Activated T-cell treated with anti-CD3 and anti-CD28 coated beads for 24 hours (primary cell): ENCODE measurements at places on chromosomes 7 and 10.

- no peak for DNase-seq
These were observed 24.7 kb upstream of the YAE1 start for GRCh38 chr7:39541511-39541910.

DNA sequence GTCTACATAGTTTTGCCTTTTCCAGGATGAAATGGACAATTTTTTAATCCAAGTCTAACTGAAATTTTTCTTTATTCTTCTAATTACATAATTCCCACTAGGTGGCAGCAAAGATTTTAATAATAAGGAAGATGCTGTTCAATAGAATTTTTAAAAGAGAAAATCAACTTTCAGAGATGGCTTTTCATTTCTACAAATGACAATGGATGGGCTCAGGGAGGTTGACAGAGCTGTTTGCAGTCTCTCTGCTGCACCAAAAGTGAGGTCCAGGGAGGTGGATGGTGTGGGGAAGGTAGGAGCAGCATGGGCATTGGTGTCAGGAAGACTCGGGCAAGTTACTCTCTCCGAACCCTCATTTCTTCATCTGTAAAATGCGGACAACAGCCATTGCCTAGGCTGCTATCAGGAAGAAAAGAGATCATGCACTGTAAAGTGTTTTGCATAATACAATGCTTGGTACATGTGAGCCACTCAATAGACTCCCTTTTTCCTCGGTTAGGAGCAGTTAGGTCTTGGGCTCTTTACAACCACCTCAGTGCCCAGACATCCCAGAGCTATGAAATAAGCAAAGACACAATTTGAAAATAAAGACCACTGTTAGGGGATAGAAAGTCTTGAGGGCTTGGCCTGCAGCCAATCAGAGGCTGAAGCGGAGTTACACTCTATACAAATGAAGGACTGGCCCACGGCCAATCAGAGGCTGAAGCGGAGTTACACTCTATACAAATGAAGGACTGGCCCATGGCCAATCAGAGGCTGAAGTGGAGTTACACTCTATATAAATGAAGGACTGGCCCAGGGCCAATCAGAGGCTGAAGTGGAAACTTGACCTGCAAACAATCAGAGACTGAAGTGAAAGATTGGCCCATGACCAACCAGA, 107.1 kb downstream of the ABLIM1 start:
- no peak for DNase-seq

GRCh38 chr10:91162495-91163268, 57.8 kb upstream of the PCGF5 start:
- DNase-seq, result peak; percentile 58

- DNase-seq, result no peak
These were observed 144.4 kb downstream of the ARID5B start for GRCh38 chr10:62045765-62046521.

DNA sequence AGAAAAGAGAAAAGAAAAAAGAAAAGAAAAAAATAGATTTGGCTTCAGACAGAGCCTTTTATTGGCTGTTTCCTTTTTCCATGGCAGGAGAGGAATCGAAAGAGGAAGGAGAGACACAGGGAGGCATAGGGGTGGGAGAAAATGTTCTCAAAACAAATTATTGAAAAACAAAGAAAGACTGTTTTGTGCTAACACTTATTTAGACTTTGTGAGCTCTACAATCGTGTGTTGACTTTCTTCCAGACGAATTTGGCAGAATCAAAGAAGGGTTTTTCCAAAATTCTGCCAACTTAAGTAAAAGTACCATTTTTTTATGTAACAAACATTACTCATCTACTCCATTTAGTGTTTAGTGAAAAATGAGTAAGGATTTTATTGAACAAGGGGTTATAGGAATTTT, 982.2 kb downstream of the REEP3 start:
- DNase-seq, result no peak

- DNase-seq, result no peak
These were observed 276.3 kb downstream of the LHFPL3 start for GRCh38 chr7:104604706-104605105.

GRCh38 chr10:31147210-31147608, 115.5 kb upstream of the ZNF438 start:
- no peak for DNase-seq

- DNase-seq, result no peak
These were observed 545.2 kb downstream of the SORCS1 start for GRCh38 chr10:106619346-106619745.

GRCh38 chr10:31399171-31399570, 80.2 kb downstream of the ZEB1 start:
- DNase-seq, result no peak

DNA sequence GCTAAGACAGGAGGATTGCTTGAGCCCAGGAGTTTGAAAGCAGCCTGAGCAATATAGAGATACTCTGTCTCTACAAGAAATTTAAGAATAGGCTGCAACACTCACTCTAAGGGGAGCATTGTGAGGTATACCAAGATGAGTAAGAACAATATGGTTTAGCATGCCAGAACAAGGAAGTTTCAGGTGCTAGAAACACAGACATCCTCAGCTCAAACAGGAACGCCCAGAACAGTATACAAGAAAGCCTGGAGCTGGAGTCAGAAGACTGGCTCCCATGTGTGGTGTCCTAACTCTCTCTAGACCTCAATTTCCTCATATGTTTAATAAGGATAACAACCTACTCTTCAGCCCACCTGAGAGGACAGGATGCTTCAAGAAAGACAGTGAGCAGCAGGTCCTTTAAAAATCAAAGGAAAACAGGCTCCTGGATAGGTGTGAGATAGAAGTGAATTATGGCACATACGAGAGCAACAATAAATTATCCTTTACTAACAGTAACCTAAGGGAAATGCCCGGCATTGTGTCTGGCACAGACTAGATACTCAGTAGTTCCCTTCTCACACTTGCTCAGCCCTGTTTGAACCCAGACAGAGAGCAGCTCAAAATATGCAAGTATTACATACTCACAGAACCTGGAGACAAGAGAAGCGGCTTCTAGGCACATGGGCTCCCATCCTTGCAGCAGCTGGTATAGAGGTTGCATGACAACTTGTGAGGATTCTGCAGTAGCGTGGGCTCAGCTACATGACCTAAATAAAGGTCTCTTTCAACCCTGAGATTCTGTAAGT, 45.4 kb downstream of the KAT6B start:
- DNase-seq, result no peak

DNA sequence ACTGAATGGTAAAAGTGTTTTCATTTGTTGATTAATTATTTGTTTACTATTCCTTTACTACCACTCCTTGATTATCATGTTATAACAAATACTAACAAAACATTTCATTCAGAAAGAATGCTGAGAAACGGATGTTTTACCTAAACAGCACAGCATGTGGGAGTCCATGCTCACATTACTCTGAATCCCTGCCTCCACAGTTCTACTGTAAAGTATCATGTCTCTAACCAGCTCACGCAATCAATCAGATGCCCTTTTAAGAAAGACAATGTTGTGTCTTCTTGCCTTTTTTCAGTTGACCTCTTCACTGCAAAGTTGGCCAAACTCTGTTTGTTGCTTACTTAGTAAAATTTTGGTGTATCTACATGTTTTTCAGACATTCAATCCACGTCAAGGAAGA, 232.5 kb upstream of the MDFIC start:
- no peak for DNase-seq

DNA sequence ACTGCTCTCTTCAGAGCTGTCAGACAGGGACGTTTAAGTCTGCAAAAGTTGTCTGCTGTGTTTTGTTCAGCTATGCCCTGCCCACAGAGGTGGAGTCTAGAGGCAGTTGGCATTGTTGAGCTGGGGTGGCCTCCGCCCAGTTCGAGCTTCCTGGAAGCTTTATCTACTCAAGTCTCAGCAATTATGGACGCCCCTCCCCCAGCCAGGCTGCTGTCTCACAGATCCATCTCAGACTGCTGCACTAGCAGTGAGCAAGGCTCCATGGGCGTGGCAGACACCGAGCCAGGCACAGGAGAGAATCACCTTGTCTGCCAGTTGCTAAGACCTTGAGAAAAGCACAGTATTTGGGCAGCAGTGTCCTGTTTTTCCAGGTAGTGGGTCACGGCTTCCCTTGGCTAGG, 98.1 kb downstream of the SDHAF3 start:
- no peak for DNase-seq

GRCh38 chr10:75226095-75226494, 9.7 kb downstream of the COMTD1 start:
- DNase-seq, result no peak

DNA sequence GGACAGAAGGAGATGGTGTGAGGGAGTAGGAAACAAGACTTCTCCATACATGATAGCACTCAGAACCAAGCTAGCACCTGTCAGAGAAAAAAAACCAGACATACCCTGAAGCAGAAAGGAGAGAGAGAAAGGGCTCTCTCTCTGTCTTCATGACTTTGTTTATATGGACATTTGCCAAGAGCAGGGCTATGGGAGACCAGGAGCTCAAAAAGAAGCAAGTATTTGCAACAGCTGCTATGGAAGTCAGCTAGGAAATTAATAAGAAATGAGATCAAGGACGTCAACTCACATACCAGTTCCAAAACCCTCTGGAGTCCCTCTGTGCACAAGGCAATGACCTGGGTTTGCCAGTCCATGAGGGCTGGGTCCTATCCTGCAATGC, 111.6 kb downstream of the SGMS1 start:
- DNase-seq, result no peak

DNA sequence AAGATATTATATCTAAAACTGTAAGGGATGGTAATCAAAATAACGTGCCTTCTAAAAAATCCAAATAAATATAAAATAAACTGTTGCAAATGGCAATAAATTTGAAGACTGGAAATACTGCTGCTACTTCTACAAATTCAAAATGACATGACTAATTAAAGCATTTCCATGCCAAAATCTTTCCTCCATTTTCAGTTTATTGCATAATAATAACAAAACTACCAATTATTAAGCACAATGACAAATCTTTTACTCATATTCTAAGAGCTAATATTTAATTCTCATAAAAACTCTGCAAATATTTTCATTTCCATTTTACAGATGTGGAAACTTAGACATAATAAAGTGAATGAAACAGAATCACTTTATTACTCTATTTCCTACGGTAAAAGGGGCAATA, 38.8 kb upstream of the NEBL start:
- no peak for DNase-seq

GRCh38 chr10:112955582-112956421, 5.8 kb downstream of the TCF7L2 start:
- no peak for DNase-seq

DNA sequence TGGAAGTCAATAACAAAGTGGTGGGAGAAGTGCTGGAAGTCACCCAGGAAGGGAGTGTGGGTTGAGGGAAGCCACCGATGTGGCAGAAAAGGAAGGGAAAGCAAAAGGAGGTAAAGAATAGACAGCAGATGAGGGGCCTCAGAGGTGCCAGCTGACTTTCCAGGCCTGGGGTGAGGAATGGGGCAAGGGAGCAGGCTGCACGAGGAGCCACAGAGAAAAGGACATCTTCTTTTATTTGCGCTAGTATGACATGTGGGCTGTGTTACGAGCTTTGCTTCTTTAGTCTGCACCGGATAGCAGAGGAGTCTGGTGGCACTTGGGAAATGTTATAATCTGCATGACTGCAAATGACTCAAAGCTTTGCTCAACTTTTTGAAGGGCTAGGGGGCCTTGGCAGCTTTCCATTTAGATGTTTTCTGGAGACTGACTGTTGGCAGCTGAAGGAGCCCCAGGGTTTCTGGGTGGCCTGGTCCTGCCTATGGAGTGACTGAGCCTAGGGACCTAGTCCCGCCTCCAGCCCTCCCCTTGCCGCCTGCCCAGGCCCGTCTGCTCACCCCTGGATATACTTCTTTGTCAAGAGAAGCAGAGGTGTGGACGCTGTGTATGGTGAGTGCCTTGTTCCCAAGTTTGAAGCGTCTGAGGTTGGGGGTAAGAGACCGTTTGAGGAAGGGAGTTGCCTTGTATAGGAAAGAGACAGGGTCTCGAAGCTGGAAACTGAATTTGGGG, 5.1 kb downstream of the PRXL2A start:
- no peak for DNase-seq

DNA sequence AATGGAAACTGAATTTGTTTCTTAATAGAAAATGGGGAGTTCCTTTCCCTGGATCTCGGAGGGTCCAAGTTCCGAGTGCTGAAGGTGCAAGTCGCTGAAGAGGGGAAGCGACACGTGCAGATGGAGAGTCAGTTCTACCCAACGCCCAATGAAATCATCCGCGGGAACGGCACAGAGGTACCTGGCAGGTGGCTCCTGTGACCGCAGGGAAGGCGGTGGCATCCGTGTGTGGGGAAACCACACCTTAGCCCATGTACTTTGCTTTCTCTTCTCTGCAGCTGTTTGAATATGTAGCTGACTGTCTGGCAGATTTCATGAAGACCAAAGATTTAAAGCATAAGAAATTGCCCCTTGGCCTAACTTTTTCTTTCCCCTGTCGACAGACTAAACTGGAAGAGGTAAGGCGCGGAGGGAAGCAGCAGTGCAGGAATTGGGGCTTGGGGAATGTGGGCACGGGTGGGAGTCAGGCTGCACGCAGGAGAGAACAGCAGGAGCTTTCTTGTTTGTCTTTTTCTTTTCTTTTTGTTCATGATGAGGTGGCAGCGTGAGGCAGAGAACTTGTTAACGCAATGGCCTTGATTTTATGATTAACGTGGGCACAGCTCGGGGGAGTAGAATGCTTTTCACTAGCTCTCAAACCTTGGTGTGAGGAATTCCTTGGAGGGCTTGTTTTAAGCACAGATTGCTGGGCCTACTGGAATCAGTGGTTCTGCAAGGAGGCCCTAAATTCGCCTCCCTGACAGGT, 12.8 kb downstream of the HKDC1 start:
- no peak for DNase-seq

GRCh38 chr10:101367569-101368453, 13.8 kb downstream of the BTRC start:
- DNase-seq, result no peak

DNA sequence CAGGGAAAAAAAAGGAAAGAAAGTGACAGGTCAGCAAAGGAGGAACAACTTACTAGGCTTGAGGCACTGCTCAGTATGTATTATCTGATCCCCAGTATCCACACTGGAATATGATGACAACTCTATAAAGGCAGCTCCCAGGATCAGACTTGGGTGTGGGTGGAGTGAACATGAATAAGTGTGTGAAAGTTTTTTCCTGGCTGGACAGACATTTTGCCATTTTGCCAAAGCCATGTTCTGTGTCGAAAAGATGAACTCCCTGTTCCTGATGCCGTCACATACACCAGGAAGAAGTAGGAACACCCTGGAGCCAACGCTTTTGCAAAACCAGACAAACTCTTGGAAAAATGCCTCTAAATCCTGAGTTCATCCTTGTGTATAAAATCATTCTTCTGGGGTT, 143.2 kb upstream of the MEOX2 start:
- no peak for DNase-seq

GRCh38 chr7:142516038-142516501, 233.2 kb upstream of the PRSS1 start:
- DNase-seq, result no peak

DNA sequence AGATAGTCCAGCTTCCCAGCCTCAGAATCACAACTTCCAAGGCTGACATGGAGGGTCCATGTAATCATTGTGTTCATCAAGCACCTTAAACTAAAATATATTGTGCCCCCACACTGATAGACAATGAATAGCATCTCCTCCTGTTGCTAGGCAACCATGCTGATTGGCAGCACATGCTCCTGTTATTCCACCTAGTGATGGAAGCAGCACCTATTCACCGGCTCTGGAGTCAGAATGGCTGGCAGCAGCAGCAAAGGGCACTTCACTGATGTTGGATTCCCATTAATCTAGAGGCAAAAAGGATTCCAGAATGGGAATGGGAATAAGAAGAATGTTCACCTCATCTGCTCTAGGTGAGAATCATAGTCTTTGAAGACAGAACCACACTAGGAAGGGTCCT, 55.0 kb downstream of the RELN start:
- DNase-seq, result no peak
